ENCODE measurements at places on chromosomes 5 and 9.
A peak's percentile ranks its signal among the peaks of the same experiment; 100 is the strongest.

GRCh38 chr9:126883636-126884035 lies 23.2 kb downstream of the ZBTB34 start:
- no peak for DNase-seq

GRCh38 chr5:136033848-136034247 lies 5.1 kb downstream of the TGFBI start:
- DNase-seq = no peak

- no peak for DNase-seq
Measured at GRCh38 chr5:34464829-34465228, 191.3 kb upstream of the RAI14 start.

GRCh38 chr5:138354926-138355378 lies 2.5 kb downstream of the KDM3B start:
- peak; percentile 79 for DNase-seq

GRCh38 chr9:126631254-126631653 lies 17.5 kb downstream of the LMX1B start:
- DNase-seq = no peak

DNA sequence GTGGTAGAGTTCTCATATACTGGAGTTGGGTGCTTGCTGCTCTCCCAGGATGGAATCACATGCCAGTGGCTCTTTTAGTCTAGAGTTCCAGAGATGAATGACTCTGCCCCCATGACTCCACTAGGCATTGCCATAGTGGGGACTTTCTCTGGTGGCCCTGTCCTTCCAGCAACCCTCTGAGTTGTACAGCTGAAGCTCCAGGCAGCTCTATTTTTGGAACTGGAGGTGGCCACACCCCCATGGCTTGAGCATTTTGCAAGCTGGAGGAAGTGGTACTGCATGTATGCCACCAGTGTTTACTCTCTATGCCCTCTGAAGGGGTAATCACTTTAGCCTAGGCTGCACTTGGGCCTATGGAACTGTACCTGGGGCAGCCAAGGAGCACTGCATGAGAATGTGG lies 112.6 kb downstream of the RANBP17 start:
- no peak for DNase-seq

GRCh38 chr9:33517373-33517772 lies 6.7 kb upstream of the ANKRD18B start:
- no peak for DNase-seq

DNA sequence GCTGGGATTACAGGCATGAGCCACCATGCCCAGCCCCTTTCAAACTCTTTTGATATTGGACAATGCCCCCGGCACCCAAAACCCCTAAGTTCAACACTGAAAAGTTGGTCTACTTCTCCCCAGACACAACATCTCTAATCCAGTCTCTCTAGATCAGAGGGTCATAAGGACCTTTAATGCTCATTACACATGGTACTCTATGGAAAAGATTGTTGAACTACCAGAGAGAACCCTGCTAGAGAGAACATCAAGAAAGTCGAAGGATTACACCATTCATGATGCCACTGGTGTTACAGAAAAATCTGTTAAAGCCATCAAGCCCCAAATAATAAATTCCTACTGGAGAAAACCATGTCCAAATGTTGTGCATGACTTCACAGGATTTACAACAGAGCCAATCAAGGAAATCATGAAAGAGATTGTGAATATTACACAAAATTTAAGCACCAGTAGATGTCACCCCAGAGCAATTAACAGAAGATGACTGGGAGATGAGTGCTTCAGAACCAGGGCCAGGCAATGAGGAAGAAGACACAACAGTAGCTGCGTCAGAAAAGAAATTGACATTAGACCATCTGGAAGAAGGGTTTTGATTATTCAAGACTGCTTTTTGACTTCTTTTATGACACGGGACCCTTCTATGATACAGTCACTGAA lies 28.3 kb upstream of the NIPAL4 start:
- DNase-seq = peak; percentile 63

DNA sequence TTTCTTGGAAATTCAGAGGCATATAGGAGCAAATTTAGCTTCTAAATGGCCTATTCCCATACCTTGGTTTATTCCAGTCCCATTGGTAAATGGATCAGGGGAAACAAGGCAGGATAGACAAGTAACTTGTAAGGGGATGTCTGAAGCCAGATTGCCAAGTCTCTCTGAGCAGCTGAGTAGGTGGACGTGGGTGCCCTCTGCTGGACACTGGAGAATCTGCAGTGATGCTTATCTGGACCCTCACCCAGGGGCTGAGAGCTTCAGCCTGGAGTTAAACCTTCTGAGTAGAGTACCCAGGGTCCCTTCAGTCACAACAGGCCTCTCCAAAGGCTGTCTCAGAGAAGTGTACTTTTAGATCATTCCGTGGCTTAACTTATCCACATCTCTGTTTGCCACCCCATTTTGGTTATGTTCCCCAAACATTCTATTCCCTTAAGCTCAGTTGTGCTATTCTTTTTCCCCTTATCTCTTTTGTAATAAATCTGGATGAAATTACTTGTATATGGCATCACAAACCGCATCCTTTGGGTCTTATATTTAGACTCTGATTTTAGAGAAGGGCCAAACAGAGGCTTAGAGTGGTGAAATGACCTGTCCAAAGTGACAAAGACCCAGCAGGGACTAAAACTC lies 218.3 kb upstream of the GLRA1 start:
- peak; percentile 58 for DNase-seq

DNA sequence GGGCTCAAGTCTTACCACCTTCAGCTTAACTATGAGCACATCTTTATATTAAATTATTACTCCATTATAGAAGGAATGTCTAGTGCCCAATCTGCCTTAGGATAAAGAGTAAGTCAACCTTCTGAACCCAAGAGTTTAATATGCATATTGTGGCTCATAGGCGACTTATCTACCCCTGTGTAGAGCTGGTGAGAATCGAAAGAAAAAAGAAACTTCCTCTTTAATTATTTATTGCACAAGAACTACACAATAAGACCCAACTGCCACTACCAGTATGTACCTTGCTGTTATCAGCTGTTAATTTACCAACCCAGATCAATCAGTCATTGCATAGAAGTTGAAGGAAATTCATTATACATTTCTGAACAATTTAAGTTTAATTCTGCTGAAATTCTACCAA lies 329.1 kb upstream of the SLC24A2 start:
- DNase-seq = no peak

- DNase-seq = no peak
Measured at GRCh38 chr5:84092738-84093137, 291.9 kb downstream of the EDIL3 start.

DNA sequence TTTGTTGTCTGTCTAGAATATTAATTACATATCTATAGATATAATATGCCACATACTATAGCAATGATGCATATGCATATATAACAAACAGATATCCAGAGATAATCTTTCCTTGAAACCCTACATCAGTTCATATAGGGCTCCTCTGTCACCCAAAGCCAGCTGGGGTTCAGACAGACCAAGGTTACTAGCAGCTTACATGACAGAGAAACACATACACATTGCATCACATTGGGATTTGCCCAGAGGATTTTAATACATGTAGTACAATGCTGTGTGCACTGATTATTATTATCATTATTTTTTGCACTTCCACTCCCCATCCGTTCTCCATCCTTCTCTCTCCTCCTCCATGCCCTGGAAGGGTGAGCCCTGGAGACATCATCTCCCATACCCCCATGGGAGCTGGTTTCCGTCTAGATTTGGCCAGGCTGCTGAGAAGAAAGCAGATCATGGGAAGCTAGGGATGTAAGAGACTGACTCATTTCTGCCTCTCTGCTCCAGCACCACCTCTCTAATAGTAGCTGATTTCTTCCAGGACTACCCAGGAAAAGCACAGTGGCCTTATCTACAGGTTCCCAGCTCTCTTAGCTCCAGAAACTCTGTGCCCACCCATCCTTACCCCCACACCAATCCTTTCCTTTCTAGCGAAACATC lies 23.3 kb downstream of the FST start:
- no peak for DNase-seq

- no peak for DNase-seq
Measured at GRCh38 chr5:124790895-124791732, 44.7 kb upstream of the ZNF608 start.

- no peak for DNase-seq
Measured at GRCh38 chr5:119063579-119064379, 7.1 kb upstream of the DMXL1 start.

GRCh38 chr9:73736270-73736669 lies 584.6 kb downstream of the ANXA1 start:
- no peak for DNase-seq

DNA sequence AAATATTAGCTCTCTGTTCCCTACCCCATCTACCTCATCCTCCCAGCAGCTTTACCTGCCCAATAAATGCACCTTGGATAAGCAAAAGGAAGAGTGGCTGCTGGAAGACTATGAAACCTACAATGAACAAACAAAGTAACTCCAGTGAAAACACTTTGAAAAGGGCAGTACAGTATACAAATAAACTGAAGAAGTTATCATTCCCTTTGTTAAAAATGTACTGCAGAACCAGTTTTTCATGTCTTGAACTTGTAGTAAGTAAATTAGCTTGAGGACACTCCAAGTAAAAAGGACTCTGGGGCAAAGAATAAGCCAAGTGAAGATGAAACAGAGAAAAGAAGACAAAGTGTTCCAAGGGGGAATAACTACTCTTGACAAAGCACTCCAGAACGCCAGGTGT lies 457.1 kb downstream of the DTWD2 start:
- no peak for DNase-seq

- peak; percentile 25 for DNase-seq
Measured at GRCh38 chr9:14993901-14994554, 83.8 kb upstream of the FREM1 start.

DNA sequence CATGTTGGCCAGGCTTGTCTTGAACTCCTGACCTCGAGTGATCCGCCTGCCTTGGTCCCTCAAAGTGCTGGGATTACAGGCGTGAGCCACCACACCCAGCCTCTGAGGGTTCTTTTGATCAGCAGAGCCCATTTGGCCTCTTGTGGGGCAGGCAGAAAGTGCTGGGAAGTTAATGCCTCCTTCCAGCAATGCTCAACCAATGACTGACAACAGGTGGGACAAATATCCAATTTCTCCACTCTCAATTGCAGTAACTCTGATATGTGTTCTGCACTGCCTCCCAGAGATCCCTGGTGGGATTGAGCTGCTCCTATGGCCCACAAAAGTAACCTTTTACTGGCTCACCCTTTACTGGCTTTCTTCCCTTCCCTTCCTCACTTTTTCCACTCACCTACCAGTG lies 79.9 kb upstream of the APC start:
- no peak for DNase-seq

DNA sequence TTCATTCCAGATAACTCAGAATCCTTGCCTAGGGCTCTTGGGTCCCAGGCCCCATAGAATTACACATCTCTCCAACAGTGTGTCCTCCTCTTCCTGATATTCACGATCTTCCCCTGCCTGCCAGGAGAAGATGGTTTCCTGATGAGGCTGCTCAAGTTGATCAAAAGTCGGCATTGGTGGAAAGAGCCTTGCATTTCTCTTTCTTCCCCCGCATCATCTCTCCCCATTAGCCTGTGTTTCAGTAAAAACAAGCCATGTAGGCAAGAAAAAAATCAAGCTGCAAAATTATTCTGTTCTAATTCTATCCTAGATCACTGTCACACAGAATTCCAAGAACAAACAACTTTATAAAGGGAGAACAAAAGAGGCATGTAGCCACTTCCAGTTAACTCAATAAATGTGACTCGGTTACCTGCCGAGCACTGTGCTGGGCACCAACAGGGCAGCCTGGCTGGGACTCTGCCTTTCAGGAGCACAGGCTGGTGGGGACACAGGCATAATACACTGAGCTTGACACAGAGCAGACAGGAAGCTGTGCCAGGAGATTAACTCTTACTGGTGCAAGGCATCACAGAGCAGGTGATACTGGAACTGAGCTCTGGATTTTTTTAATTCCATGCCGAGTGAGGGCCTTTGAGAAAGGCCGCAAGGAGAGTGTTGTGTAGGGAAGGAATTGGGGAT lies 25.6 kb downstream of the TMOD1 start:
- no peak for DNase-seq

DNA sequence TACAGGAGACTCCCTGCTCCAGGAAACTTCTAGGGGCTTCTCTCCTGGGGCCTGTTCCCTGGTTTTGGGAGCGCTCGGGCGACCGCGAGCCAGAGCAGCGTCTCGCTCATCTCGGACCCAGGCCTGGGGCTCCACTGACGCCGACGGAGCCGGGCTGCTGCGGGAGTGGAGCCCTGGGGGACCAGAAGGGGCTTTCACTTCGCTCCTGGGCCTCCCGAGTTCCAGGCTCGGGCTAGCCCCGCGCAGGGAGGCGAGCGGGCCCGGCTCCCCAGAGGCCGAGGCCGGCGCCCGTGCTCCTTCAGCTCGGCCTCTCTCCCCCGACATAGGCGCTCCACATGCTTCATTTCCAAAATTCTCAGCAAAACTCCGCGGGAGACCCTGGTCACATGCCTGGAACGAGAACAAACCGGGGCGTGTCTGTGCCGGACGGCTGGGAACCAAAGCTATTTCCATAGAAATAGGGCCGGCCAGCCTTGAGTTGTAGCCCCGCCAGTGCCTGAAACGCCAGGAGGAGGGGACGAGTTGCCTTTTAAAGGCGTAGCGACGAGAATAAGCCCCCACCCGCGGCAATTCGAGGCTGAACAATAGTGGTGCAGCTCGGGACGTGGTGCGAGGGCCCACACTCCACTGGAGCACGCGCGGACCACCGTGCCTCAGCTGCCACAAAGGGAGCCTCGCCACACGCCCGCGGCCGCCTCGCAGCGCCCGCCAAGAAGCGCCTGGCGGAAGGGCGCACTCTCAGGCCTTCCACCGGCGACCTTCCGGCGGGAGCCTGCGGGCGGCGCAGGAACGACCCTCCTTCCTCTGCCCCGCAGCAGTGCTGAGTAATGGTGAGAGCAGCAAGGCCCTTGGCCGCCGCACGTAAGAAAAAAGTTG lies 1.1 kb upstream of the G3BP1 start:
- no peak for DNase-seq

- DNase-seq = no peak
Measured at GRCh38 chr5:175692996-175693710, 35.3 kb downstream of the HRH2 start.

DNA sequence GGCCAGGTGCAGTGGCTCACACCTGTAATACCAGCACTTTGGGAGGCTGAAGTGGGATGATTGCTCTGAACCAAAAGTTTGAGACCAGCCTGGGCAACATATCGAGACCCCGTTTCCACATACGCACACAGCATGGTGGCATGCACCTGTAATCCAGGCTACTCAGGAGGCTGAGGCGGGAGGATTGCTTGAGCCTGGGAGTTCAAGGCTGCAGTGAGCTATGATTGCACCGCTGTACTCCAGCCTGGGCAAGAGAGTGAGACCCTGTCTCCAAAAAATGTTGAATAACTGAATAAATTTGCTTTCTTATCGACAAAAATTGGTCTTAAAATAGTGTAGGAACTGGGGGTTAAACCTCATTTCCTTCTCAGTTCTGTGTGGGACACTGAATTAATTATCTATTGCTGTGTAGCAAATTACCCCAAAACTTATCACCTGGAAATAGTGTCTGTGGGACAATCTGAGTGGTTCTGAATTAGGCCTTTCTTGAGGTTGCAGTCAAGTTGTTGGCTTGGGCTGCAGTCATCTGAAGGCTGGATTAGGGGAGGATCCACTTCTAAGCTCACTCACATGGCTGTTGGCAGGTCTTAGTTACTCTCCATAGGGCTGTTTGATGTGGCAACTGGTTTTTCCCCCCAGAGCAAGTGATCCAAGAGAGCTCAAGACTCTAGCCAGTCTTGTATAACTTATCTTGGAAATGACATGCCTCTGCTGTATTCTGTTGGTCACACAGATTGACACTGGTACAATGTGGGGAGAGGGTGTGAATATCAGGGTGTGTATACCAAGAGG lies 2.0 kb downstream of the SNX30 start:
- no peak for DNase-seq

GRCh38 chr5:65873181-65873750 lies 53.1 kb upstream of the ERBIN start:
- no peak for DNase-seq
